ENCODE measurements at places on chromosomes 12 and 14.
A peak's percentile ranks its signal among the peaks of the same experiment; 100 is the strongest.

DNA sequence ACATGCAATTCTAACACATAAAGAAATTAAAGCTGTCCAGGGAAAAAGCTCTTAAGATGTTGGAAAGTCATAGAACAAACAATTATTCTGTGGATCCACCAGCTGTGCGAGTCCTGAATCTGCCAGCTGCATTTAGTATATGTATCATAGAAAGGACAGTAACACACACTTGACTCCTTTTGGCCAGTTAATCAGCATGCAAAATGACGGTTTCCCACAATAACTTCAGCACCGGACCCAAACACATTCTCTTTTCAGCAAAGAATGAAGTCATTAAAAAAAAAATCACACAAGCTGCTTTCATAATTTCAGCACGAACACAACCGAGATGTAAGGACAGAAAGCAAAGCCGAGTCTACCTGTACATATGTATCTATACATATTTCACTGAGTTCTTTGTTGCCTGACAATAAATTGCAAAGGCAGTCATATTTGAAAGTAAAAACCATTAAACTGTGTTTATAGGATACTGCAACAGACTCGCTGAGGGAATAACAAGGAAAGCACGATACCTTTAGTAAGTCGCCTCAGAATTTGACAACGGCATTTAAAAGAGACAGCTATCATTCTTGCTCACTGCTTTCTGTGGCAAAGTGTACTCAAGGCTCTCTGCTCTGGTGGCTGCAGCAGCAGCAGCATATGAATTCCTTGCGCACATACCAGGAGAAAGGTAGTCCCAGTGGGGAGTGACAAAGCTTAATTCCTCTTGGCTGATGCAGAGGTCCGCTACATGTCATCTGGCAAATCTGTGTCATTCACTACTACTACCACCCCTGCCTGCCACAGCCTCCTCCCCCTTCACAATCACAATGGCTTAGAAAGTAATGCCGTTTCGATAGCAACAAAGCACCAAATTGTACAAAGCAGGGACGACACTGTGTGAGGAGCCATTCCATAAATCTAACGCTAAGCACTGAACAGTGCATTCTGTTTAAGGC, at the start of gene GRIP1:
Gene GRIP1 (minus strand): TSS at position 739 of the 938 bp plus-strand sequence. CDS start 172 bp downstream, at position 567.
- DNase-seq = no peak

DNA sequence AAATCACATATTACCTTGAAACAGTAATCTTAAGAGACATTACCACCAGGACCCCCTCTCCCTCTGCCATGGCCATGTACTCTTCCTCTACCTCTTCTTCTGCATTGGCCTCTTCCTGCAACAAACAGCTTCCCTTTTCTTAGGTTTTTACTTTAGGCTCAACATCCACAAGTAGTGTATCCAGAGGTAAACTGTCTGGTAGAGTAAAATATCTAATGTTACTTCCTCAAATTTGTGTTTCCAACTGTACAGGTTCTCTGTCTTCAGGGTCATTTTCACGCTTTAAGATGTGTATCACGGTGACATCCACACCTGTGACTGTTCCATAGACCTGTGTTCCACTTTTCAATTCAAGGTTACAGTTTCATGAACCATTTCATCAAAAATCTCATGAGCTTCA, 13.4 kb downstream of the CDK17 start:
- no peak for DNase-seq

GRCh38 chr14:51652168-51653078, 713 bp downstream of the FRMD6 start:
- peak; percentile 9 for DNase-seq

GRCh38 chr14:93017898-93018297, 94.9 kb downstream of the CHGA start:
- DNase-seq = no peak

- DNase-seq = no peak
These were observed 674.4 kb downstream of the TMTC2 start for GRCh38 chr12:83361071-83361470.

DNA sequence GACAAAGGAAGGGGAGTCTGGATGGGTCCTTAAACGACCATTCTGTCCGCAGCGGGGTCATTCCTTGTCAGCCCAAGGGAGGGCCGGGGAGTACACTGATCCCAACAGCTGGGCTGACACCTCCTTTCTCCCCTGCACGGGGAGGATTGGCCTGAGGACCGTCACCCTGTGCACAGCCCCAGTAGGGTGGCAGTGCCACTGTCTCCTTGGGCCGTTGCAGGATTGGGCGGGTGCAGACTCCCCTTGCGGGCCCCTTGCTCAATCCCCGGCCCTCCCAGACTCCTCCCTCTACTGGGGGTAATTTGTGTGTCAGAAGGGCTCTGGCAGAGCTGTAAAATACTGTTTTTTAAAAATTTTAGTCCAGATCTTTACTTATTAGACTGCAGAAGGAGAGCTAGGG, 12.6 kb upstream of the AMN start:
- no peak for DNase-seq

DNA sequence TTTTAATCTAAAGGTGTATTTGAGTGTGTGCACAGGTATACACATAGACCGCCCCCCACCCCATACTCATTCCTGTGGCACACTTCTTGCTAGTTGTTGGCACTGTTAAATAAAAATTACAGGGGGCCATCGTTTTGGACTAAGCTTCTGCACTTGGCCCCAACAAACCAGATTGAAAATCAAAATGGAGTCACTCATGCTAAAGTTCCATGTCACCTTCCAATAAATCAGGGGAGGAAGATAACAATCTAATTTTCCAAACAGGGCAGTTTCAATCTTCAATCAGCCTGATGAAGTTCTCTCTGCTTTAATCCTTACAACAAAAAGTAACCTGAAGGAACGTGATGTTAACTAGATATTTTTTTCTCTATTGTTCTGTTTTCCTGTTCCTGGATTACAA, 78.2 kb downstream of the RGS6 start:
- DNase-seq = no peak

GRCh38 chr14:102941419-102942011, 19.1 kb downstream of the AMN start:
- no peak for DNase-seq

DNA sequence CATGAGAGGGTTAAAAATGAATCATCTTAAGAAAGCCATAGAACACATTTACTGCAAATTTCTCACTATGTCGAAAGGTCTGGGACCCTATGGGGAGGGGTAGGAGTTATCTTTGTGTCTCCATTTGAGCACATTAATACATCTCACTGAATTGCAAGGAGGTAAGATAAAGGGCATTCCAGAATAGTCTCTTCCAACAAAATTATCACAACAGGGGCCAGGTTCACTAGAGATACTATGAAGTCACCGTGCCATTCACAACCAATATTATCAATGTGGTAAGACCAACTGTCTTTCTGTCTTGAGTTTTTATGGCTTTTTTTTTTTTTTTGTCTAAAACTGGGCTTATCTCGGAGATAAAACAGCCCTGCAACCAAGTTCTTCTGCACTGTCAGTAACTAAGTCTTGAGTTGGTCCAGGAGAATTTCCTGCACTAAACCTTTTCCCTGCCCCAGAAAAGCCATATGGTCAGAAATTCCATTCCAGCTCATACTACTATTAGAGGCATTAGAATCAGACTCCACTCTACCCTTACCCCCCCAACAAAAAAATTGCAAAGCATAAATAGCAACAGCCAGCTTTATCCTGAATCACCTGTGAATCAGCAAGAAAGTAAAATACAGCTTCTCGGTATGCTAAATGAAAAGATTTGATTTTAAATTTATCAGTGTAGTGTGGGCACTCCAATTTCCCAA, 79.7 kb downstream of the PTPRR start:
- DNase-seq = no peak

Measured in activated gamma-delta T cell treated with anti-CD3 and anti-CD28 coated beads, Interleukin-2, amount 50 U/mL, for 16 hours (primary cell).